ENCODE measurements at places on chromosomes 4 and X. TPM values are rescaled to one million over a fixed set of nuclear protein-coding genes. Genes with fewer than 3 reads are reported as not detected.

The SORBS2 gene
- 44.9 TPM for total RNA-seq

GRCh38 chr4:174119051-174119450 lies 164.4 kb downstream of the FBXO8 start:
- DNase-seq = no peak
- H3K27ac ChIP-seq = no peak overlapping the region
- no peaks in the 10 kb centered on the region for H3K36me3 ChIP-seq
- H3K4me3 ChIP-seq = no peak overlapping the region
- no peaks in the 10 kb centered on the region for H3K4me1 ChIP-seq

GRCh38 chr4:101973361-101973760 lies 182.8 kb downstream of the BANK1 start:
- H3K27ac ChIP-seq = no peak overlapping the region
- no peaks in the 10 kb centered on the region for H3K27me3 ChIP-seq
- no peaks in the 10 kb centered on the region for H3K4me1 ChIP-seq
- DNase-seq = no peak
- no peaks in the 10 kb centered on the region for H3K36me3 ChIP-seq
- no peak overlapping the region for H3K4me3 ChIP-seq

The COL4A6 gene
- total RNA-seq = 1.8 TPM

The GABRA4 gene
- total RNA-seq = not detected

DNA sequence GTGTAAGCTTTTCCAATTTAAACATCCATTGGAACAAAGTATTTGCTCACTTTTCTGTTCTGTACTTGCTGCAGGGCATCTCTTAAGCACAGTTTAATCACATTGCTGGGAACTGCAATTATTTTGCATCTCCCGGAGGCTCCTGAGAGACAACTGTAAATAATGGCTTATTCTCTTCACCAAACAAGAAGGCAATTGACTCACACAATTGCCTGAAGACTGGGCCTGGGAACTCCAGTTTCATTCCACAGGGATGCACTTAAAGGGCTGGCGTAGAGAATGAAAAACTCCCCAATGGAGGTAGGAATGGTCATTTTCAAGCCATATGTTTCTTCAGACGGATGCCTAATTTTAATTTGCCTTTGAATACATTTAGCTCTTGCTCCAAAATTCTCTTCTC lies 29.5 kb downstream of the TFDP3 start:
- no peak overlapping the region for H3K4me3 ChIP-seq
- no peaks in the 10 kb centered on the region for H3K36me3 ChIP-seq
- H3K27me3 ChIP-seq = no peaks in the 10 kb centered on the region

The MMAA gene
- 11.9 TPM for total RNA-seq

GRCh38 chrX:16033331-16033730 lies 90.0 kb upstream of the GRPR start:
- no peaks in the 10 kb centered on the region for H3K36me3 ChIP-seq
- H3K27me3 ChIP-seq = no peaks in the 10 kb centered on the region
- no peaks in the 10 kb centered on the region for H3K4me1 ChIP-seq
- DNase-seq = no peak
- H3K4me3 ChIP-seq = no peak overlapping the region

The MAGEA8 gene
- total RNA-seq = not detected

DNA sequence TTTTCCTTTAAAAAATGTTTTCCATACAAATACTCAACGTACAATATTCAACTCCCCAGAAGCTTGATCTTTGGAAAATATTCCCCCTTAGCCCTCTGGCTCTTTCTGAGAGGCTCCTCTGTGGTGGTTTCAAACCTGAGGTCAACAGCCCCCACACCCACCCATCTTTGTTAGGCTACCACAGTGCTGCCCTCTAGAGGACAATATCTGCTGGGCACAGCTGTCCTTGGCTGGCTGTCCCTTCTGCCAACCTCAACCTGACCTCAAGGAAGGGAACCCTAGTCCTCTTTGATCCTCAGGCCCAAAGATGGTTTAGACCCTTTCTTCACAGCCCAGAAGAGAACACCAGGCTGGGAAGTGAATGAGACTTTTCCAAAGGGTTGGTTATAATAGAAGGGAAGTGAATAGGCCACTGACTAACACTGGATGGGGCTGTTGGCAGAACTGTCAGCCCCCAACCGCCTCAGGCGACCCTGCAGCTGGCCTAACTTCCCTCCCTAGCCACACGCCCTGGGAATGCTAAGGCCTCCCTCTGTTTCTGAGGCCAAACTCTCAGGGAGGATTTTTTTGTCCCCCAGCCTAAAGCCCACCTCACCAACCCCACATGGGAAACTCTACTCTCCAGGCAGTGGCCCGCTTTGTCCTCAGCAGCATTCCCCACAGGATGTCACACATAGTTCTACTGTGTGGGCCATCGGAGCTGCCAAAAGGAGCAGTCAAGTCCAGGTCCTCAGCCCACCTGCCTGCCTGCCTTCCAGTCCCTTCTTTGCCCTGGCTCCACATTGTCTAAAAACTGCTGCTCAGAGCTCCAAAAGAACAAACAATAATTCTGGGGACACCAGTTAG lies 34.3 kb downstream of the NYX start:
- H3K36me3 ChIP-seq = no peaks in the 10 kb centered on the region
- no peak for DNase-seq
- H3K4me1 ChIP-seq = no peaks in the 10 kb centered on the region
- H3K4me3 ChIP-seq = no peak overlapping the region
- no peak overlapping the region for H3K27ac ChIP-seq

DNA sequence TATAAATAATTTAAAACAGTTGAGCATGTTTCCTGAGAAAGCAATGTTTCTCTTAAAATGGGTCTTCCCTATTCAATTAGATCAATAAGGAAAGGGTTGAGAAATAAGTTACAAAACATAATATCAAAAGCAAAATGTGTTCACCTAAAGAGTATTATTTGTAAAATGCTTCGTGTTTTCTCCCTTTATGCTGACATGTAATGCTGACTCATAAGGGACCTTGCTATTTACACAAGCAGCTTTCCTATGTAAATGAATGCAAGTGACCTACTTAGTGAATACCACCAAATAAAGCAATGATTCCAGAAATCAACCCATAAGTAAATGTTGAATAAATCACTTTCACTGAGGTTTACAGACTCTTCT lies 91.5 kb downstream of the ELOVL6 start:
- H3K27me3 ChIP-seq = no peaks in the 10 kb centered on the region
- H3K36me3 ChIP-seq = no peaks in the 10 kb centered on the region
- no peak overlapping the region for H3K4me3 ChIP-seq
- DNase-seq = no peak

DNA sequence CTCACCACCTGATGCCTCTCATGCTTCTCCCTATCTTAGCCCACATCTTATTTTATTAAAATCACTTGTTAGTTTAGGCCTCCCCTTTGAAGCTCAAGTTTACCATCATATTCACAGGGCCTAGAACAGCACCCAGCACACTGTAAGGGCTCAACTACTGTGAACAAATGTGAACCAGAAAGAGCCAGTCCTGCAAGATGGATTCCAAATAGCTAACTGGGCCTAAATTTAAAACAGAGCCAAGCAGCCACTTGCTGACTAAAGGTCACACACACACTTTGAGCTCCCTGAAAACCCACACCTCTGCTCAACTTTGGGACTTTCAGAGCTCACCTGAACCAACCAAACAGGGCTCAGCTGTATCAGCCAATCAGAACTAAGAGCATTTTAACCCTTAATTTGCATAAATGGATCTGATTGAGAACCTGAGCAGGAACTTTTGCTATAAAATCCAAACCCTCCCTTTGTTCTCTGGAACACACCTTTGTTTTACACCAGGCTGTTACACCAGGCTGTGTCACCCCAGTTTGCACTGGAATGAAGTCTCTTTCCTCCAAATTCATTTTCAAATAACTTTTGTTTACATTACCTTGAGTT lies 62.1 kb upstream of the EXOC1L start:
- no peaks in the 10 kb centered on the region for H3K27me3 ChIP-seq
- no peak for DNase-seq
- no peak overlapping the region for H3K27ac ChIP-seq
- no peaks in the 10 kb centered on the region for H3K4me1 ChIP-seq
- H3K4me3 ChIP-seq = no peak overlapping the region

- no peak overlapping the region for H3K4me3 ChIP-seq
- H3K27me3 ChIP-seq = no peaks in the 10 kb centered on the region
- DNase-seq = no peak
These were observed 25.8 kb upstream of the RNF150 start for GRCh38 chr4:141159027-141159426.

DNA sequence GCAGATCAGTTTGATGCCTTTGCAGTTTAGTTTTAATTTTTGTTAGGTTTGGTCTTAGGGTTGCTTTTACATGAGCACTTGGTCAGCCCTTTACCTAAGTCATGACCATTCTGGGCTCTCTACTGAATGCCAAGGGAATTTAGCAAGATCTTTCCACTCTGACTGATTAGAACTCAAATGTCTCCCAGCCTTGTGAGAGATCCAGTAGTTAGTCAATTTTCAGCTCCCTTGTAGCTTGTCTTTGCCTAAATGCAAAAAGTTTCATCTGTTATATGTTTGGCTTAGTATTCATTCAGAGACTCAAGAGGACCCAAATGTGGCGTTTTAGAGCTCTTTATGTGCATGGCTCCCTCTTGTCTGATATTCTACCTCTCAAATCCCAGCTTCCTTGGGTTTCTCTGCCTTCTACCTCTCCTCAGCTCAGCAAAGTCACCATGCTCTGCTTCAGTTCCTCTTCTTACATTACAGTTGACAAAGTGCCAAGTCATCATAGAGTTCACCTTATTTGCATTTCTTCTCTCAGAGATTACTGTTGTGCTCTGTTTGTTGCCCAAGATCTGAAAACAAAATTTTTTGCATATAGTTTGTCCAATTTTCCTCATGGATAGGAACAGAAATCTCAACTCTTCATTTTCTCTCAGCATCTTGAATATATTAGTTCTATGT lies 17.5 kb upstream of the JAKMIP1 start:
- no peaks in the 10 kb centered on the region for H3K4me1 ChIP-seq
- H3K27me3 ChIP-seq = peaks cover 30% of the 10 kb centered on the region
- DNase-seq = no peak
- no peak overlapping the region for H3K4me3 ChIP-seq
- no peaks in the 10 kb centered on the region for H3K36me3 ChIP-seq

The MND1 gene
- not detected for total RNA-seq

The STX18 gene
- total RNA-seq = 22.1 TPM

- no peaks in the 10 kb centered on the region for H3K27me3 ChIP-seq
- no peak for DNase-seq
- no peaks in the 10 kb centered on the region for H3K4me1 ChIP-seq
- H3K4me3 ChIP-seq = no peak overlapping the region
- H3K27ac ChIP-seq = no peak overlapping the region
These were observed 104.0 kb upstream of the WDR17 start for GRCh38 chr4:175961604-175962003.

GRCh38 chr4:47017494-47017893 lies 13.9 kb upstream of the GABRB1 start:
- no peaks in the 10 kb centered on the region for H3K27me3 ChIP-seq
- no peaks in the 10 kb centered on the region for H3K36me3 ChIP-seq
- no peak for DNase-seq
- no peak overlapping the region for H3K4me3 ChIP-seq
- no peak overlapping the region for H3K27ac ChIP-seq

DNA sequence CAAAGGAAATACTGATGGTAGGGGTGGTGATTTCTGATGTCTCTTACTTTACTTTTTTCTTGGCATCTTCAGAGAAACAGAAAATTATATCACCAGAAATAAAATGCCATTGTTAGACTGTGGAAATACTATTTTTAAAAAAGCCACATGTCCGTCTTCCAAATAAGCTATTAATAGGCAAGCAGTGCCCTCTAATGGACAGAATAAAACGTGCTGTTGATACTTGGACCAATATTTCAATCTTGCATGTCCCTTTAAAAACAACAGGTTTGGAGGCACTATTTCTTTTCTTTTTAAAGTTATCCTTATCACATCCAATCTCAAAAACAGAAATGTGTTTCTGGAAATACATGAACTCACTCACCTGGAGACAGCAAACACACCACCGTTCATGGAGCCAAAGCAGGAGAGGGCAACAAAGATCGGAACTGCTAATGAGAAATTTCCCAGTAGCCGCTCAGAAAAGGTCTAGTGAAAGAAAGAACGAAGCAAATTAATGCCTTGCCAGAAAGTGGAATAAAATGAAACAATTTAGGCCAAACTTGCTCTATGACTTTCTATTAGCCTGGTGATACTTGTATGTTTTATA lies 59.2 kb downstream of the SLC7A11 start:
- DNase-seq = no peak
- no peaks in the 10 kb centered on the region for H3K27me3 ChIP-seq
- no peak overlapping the region for H3K27ac ChIP-seq
- no peaks in the 10 kb centered on the region for H3K36me3 ChIP-seq

DNA sequence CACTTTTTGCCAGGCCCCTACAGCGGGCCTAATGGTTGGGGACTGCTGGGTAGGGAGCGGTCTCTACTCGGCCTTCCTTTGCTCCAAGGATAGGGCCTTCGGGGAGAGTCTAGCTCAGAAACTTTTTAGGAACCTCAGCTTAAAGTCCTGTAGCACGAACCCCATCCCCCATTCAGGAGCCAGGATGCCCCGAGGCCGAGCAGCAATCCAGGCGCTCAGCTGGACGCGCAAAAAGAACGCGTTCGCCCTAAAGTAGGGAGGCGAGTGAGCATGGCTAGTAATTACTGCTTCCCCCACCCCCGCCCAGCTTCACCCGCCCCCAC lies 9.7 kb downstream of the POU4F2 start:
- no peak for DNase-seq
- no peaks in the 10 kb centered on the region for H3K4me1 ChIP-seq
- no peaks in the 10 kb centered on the region for H3K36me3 ChIP-seq
- no peak overlapping the region for H3K27ac ChIP-seq
- peaks cover 81% of the 10 kb centered on the region for H3K27me3 ChIP-seq

The QRFPR gene
- 0.32 TPM for total RNA-seq

DNA sequence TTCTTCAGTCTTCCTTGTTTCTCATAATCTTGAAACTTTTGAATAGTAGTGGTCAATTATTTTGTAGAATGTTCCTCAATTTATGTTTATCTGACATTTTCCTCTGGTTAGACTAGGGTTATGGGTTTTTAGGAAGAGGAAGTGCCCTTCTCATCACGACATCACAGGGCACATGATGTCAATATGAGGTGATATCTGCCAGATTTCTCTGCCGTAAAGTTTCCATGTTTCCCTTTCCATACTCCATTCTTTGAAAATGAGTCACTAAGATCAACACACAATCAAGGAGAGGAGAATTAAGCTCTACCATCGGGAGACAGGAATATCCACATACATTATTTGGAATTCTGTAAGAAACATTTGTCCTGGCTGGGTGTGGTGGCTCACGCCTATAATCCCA lies 28.4 kb downstream of the RP2 start:
- H3K27ac ChIP-seq = no peak overlapping the region
- no peak overlapping the region for H3K4me3 ChIP-seq
- no peaks in the 10 kb centered on the region for H3K36me3 ChIP-seq

DNA sequence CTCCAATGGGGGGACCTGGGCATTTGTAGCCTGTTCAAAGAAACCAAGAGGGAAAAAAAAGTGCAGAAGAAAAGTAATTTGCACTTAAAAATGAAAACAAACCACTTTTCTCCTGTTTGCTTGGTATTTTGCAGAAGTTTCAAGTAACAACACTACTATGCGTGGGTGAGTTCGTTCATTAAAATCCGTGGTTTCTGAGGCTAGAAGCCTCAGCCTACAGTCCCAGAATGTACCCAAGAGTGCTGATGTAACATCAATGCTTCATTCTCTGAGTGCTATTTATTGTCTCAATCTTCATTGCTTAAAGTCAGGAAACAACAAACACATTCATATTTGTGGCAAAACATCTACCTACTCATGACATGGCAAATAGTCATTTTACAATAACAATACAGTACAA lies 29.2 kb downstream of the LGI2 start:
- no peaks in the 10 kb centered on the region for H3K36me3 ChIP-seq
- no peak for DNase-seq
- H3K4me3 ChIP-seq = no peak overlapping the region
- peaks cover 7% of the 10 kb centered on the region for H3K4me1 ChIP-seq
- no peak overlapping the region for H3K27ac ChIP-seq
- H3K27me3 ChIP-seq = no peaks in the 10 kb centered on the region

Data from upper lobe of right lung (tissue), 1 donor.